ENCODE measurements at places on chromosomes 6 and 20.

GRCh38 chr6:108798670-108799353 is 49.4 kb upstream of the ARMC2 start:
- peak; percentile 41 for DNase-seq

DNA sequence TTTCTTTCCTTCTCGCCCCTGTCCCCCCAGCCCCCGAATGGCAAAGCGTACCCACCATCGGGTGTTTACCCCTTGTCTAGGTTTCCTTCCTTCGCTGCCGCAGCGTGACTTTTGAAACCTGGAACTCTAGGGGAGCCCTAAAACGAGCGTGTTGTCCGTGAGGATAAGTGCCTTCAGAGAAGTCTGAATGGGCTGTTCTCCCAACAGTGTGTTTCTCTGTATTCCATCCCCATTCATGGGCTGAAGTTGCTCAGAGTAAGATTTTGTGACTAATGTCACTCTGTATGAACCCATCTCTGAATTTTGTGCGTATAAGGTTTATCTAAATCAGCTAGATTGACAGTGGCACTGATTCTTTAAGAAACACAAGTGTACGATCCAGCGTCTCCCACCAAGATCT is 949 bp downstream of the MACROD2 start:
- DNase-seq: no peak

GRCh38 chr6:25217829-25218228 is 61.3 kb upstream of the CARMIL1 start:
- DNase-seq: no peak

- DNase-seq: no peak
These were observed 25.4 kb upstream of the HLA-E start for GRCh38 chr6:30463651-30464618.

GRCh38 chr6:17491416-17492142 is 98.2 kb downstream of the CAP2 start:
- DNase-seq: no peak

DNA sequence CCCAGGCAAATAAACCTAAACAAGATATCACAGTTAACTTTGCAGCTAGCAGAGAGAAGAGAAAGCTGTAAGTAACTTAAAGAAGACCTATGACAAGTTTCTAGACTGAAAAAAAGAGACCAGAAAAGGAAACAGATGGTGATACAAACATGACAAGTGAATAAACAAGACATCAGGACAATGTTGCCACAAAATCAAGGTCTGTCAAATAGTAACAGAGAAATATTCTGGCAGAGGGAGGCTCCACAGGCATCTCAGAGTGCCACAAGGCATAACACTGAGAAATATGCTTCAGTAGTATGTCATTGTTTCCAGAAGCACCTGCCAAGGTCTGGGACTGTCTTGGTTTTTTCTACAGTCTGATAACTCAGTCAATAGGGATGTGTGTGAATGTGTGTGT is 332.2 kb downstream of the KHDRBS2 start:
- DNase-seq: no peak

GRCh38 chr6:2450546-2450945 is 205.1 kb upstream of the GMDS start:
- peak; percentile 72 for DNase-seq

- no peak for DNase-seq
These were observed 25.5 kb downstream of the FAM184A start for GRCh38 chr6:119052987-119053386.

DNA sequence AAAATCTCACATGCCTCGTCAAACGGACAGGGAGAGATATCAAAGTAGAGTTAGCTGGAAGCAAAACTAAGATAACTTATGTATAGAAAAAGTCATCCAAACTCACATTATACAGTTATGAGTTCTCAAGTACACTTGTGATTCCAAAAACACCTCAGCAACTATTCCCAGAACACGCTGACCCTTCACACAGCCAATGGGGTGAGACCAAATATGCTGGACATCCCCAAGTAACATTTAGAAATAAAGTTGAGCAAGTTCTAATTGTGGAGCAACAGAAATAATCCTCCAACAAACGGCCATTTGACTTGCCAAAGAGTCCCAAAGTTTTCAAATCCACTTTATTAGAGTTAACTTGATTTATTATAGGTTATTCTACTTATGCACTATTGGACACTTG is 52.4 kb downstream of the LY86 start:
- no peak for DNase-seq

- no peak for DNase-seq
These were observed 157.8 kb downstream of the SLC22A3 start for GRCh38 chr6:160505970-160506369.

- no peak for DNase-seq
These were observed 32.5 kb downstream of the VSTM2L start for GRCh38 chr20:37935435-37935834.

DNA sequence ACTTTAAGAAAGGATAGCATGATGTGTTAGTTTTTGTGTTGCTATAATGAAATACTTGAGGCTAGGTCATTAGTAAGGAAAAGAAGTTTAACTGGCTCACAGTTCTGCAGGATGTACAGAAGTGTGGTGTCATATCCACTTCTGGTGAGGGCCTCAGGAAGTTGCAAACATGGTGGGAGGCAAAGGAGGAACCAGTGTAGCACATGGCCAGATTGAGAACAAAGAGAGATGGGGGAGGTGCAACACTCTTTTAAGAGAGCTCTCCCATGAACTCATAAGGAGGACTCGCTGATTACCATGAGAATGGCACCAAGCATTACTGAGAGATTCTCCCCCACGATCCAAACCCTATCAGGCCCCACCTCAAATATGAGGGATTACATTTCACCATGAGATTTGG is 265.4 kb downstream of the RIMS1 start:
- DNase-seq: no peak

DNA sequence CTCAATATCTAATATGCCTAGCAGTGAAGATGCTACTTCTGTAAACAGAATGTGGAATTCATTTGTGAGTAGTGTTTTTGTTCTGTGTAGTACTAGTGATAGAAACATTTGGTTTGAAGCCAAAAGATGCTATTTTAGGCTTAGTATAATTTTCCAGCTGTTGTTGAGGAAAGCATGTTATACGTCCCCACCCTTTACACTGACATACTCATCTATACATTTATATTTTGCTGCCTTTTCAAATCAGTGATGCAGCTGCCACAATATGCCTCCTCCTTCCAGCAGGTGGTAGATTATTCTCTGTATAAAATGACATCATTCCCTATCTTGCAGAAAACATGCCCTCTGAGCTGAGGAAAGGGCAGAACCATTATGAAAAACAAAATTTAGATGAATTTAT is 1217.6 kb upstream of the GJE1 start:
- no peak for DNase-seq

DNA sequence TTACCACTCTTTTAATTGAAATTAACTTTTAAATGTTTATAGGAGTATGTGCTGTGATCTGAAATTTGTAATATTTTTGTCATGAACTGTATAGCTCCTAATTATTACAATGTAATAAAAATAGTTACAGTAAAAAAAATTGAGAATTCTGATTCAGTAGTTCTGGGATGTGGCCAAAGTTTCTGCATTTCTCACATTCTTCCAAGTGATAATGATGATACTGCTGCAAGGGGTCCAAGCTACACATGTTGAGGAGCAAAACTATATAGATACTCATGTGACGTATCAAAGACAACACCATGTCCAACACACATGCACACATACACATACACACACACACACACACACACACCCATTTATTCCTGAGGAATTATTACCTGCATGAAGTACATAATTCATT is 71.0 kb upstream of the FAM83B start:
- no peak for DNase-seq

GRCh38 chr6:110345025-110345424 is 13.1 kb downstream of the METTL24 start:
- DNase-seq: no peak

- DNase-seq: no peak
These were observed 920.0 kb downstream of the TFAP2A start for GRCh38 chr6:9494864-9495263.

DNA sequence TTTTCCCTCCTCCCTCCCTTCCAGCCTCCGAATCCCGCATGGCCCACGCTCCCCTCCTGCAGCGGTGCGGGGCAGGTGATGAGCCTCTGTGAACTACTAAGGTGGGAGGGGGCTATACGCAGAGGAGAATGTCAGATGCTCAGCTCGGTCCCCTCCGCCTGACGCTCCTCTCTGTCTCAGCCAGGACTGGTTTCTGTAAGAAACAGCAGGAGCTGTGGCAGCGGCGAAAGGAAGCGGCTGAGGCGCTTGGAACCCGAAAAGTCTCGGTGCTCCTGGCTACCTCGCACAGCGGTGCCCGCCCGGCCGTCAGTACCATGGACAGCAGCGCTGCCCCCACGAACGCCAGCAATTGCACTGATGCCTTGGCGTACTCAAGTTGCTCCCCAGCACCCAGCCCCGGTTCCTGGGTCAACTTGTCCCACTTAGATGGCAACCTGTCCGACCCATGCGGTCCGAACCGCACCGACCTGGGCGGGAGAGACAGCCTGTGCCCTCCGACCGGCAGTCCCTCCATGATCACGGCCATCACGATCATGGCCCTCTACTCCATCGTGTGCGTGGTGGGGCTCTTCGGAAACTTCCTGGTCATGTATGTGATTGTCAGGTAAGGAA is at the start of gene OPRM1:
TSS of gene OPRM1 (plus strand) at position 10 of the 612 bp plus-strand sequence. CDS start at position 315, 305 bp downstream.
- peak; percentile 44 for DNase-seq

DNA sequence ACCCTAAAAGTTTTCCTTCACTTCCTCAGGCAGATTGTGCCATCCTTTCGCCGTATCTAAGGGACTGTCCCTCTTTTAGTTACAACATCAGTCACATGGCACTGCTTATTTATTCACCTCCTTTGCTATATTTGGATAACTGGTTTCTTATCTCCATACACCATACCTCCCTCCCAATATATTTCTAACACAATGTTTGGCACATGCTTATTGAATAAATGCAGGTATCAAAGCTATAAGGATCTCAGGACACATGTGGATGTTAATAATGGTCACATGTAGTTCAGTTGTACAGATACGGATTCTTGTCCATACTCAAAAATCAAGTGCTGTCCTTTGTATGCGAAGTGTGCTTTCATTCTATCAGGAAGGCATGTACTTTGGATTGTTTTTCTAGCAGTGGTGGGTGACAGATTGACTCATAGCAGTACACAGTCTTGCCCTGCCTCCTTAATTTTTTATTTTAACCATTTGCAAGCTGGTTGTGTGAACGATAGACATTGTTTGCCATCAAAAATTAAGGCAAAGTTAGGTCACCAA is 407.1 kb upstream of the RUNX2 start:
- DNase-seq: no peak

GRCh38 chr20:10349118-10349517 is 84.9 kb downstream of the MKKS start:
- DNase-seq: no peak

All from body of pancreas (tissue), 4 donors.